Naive thymus-derived CD8-positive, alpha-beta T cell (primary cell): ENCODE measurements at places on chromosomes 12 and 14. TPM values are rescaled to one million over a fixed set of nuclear protein-coding genes. Genes with fewer than 3 reads are reported as not detected.

FLRT2 gene
- total RNA-seq: not detected

RIPK3 gene
- total RNA-seq: 35.8 TPM

P2RX7 gene
- 4.5 TPM for total RNA-seq

CYP46A1 gene
- 0.44 TPM for total RNA-seq

KRT8 gene
- 0.66 TPM for total RNA-seq

PAX9 gene
- not detected for total RNA-seq

- no peak for DNase-seq
These were observed 338.8 kb upstream of the TMEM132C start for GRCh38 chr12:127928178-127928577.

- no peak for DNase-seq
These were observed 66.1 kb downstream of the FUT8 start for GRCh38 chr14:65478596-65478995.

GRCh38 chr12:113083863-113084435, 27.4 kb downstream of the DTX1 start:
- no peak for DNase-seq

- no peak for DNase-seq
These were observed 177.2 kb upstream of the PRICKLE1 start for GRCh38 chr12:42766754-42767153.
